Stimulated activated CD4-positive, alpha-beta T cell treated with anti-CD3 and anti-CD28 coated beads, Interleukin-4, amount 100 ng/mL, for 24 hours (primary cell): ENCODE measurements at places on chromosomes 12 and 14.

GRCh38 chr12:46585854-46586621 lies 213.5 kb upstream of the SLC38A2 start:
- peak; percentile 11 for DNase-seq

DNA sequence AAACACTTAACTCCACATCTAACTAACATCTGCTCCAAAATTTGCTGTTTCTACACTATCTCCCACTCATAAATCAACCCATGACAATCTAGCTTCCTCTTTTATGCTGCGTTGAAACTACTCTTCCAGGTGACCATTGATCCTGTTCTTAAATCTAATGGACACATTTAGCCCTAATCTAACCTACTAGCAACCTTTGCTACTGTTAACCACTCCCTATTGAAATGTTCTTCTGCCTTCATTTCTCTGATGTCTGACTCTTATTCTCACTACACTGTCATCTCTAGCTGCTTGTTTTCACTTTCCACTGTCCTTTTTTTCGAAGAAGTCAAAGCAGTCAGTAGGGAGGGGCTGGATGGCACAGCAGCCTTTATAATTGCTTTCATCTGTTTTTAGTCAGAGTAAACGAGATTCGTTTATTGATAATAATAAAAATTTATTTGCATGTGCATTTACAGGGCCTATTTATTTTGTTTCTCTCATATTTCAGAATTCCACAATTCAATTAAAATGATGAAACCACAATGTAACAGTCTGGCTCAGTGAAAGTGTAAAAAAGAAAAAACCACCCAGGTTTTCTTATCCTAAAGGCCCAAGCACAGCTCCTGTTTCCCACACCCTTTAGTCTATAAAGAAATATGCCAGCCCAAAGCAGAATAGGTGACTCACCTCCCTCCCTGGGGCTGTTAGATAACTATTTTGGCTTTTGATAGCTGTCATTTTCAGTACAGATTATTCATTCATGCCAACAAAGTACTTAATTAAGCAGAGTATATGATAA lies 44.9 kb downstream of the ATP2B1 start:
- DNase-seq, result peak; percentile 37

- no peak for DNase-seq
Measured at GRCh38 chr12:68078737-68079136, 80.8 kb downstream of the IFNG start.

DNA sequence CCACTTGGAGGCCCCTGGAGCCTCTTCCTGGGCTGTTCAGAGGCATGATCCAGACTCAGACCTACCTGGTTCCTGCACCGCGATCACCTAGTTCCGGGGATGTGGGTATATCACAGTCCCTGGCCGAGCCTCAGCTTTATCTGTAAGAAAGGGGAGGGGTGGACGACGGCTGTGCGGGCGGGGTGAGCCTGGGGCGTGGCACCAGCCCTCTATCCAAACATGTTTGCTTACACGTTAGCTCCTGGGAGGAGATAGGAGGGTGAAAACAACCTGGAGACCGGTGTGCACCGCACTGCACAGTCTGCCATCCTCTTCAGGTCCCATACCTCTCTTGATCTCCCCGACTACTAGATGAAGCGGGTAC lies 1.2 kb downstream of the ANKRD9 start:
- no peak for DNase-seq

DNA sequence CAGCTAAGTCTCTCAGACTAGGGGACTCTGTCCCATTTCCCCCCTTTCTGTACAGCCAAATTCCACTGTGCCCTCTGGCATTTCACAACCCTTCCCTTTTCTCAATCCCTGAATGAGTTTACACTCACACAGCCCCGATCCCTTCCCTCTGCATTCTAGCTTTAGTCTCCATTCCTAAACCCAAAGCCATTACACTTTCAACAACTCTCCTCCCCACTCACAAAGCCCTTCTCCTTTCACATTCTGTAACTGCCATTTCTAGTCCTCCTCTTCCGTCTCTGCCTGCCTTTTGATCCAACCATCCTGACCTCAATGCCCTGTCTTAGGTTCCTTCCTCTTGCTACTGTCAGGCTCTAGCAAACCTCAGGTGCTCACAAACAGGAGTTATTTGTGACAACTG lies 3.6 kb downstream of the ZFHX2 start:
- DNase-seq, result no peak

DNA sequence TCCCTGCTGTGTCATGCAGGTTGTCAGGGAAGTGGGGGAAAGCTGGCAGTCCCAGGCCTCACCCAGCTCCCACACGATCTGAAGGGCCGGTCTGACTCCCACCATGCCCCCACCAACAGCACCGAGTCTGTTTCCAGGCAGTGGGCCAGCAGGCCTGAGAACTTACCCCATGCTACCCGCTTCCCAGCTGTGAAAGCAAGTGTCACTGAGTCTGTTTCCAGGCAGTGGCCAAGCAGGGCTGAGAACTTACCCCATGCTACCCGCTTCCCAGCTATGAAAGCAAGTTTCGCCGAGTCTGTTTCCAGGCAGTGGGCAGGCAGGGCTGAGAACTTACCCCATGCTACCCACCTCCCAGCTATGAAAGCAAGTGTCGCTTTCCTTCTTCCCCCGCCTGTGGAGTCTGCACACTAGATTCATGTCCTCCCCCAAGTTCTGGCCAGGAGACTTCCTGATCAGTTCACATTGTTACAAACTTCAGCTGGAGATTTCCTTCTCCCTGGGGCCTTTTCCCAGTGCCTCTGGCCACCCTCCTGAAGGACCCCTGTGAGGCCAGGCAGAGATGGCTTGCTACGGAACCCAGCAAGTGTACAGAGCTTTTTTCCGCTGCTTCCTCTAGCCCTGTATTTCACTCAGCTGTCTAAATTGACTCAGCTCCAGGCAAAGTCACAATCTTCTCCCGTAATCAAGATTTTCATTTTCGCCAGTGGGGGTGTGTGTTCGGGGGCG lies 435.4 kb downstream of the TMTC2 start:
- no peak for DNase-seq

GRCh38 chr12:57593187-57593586 lies 2.2 kb downstream of the PIP4K2C start:
- DNase-seq, result no peak

DNA sequence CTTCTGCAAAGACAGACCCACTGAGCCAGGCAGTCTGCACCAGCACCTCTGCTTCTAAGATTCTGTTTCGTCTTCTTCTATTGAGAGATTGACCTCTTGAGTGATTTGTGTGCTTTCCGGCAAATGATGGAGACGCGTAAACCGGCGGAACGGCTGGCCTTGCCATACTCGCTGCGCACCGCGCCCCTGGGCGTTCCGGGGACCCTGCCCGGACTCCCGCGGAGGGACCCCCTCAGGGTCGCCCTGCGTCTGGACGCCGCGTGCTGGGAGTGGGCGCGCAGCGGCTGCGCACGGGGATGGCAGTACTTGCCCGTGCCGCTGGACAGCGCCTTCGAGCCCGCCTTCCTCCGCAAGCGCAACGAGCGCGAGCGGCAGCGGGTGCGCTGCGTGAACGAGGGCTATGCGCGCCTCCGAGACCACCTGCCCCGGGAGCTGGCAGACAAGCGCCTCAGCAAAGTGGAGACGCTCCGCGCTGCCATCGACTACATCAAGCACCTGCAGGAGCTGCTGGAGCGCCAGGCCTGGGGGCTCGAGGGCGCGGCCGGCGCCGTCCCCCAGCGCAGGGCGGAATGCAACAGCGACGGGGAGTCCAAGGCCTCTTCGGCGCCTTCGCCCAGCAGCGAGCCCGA lies 703 bp downstream of the ASCL4 start:
- DNase-seq, result no peak

DNA sequence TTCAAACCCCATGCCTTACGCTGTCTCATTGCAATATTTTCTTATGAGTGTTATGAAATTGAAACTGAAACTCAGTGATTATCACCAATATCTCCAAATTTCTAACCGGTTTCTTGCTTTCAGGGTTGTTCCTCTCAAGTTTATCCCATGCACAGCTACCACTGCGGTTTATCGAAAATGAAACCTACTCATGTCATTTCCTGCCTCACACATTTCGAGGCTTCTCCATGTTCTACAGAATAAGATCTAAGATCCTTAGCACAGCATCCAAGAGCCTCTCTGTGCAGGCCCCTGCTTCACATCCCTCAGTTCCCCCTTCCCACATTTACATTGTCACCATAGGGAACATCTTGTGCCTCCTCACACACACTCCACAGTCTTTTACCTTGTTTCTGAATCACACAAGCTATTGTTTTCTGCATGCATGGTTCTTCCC lies 45.5 kb upstream of the FAR2 start:
- peak; percentile 58 for DNase-seq

DNA sequence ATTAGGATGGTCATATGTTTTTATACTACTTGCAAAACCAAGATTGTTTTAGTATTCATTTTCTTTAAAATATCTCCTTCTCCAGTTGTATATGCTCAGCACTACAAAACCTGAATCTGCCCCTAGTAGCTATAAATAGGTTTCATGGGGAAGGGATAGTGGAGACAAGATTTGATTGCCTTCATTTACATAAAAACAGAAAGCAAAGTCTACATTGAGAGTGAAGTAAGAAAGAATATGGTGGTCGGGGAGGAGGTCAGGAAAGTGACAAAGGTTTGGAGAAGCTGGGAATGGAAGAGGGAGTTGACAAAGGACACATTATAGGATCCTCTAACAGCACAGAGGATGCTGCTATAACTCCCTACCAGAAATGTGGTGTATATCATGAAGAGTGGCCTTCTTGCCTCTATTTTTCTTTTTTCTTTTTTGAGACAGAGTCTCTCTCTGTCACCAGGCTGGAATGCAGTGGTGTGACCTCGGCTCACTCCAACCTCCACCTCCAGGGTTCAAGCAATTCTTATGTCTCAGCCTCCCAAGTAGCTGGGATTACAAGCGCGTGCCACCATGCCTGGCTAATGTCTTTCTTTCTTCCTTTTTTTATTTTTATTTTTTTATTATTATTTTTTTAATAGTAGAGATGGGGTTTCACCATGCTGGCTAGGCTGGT lies 6.6 kb upstream of the LRP6 start:
- DNase-seq, result no peak

- DNase-seq, result no peak
Measured at GRCh38 chr14:84767434-84767833, 762.5 kb upstream of the FLRT2 start.

GRCh38 chr12:79033788-79034187 lies 169.2 kb downstream of the SYT1 start:
- no peak for DNase-seq

GRCh38 chr14:38791862-38792261 lies 311.2 kb downstream of the SEC23A start:
- DNase-seq, result no peak

- no peak for DNase-seq
Measured at GRCh38 chr12:25623816-25624215, 70.7 kb upstream of the LMNTD1 start.

DNA sequence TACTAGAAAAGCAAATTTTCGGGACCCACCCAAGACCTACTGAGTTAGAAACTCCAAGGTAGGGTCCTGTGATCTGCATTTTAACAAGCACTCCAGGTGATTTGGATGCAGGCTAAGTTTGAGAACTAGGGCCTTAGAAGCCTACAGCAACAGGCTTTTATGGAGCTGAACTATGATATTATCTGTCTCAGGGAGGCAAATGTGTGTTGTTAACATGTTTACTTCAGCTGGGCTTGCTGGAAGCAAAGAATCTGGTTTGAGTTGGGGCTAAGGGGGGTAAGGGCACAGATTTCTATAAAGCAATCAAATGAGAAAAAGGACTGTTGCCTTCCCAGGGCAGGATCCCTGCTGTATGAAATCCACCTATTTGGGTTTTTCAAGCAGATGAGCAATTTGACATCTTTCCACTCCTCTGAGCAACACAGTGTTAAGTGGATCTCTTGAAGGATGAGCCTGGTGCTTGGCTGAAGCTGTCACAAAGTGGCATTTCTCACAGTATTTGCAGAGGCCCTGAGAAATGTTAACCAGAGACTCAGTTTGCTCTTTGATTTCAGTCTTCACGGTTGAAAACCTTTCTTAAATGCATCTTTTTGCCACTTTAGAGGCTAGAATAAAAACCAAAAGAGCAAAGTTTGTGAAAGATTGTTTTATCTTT lies 36.2 kb upstream of the SOCS2 start:
- no peak for DNase-seq

DNA sequence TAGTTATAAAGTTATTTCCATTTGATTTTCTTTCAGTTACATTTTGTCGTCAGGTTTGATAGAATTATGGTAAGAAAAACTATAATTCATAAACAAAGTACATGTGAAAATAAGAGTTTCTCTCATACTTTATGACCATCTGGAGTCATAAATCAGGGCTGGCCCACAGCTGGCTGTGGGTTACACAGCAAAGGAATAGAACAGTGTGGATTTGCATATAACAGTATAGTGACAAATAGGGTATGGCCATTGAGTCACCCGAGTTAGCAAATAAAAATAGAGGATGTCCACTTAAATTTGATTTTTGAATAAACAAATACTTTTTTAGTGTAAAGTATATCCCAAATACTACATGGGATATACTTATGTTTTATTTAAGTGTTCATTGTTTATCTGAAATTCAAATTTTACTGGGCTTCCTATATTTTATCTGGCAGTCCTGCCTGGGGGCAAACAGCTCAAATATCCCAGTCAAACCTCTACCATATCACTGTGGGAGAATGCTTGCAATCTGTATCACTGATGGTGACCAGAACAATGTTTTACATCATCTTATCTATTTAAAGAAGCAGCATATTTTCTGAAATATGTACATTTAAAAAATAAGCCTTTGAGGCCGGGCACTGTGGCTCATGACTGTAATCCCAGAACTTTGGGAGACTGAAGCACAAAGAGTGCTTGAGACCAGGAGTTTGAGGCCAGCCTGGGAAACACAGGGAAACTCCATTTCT lies 65.5 kb downstream of the KSR2 start:
- DNase-seq, result no peak

DNA sequence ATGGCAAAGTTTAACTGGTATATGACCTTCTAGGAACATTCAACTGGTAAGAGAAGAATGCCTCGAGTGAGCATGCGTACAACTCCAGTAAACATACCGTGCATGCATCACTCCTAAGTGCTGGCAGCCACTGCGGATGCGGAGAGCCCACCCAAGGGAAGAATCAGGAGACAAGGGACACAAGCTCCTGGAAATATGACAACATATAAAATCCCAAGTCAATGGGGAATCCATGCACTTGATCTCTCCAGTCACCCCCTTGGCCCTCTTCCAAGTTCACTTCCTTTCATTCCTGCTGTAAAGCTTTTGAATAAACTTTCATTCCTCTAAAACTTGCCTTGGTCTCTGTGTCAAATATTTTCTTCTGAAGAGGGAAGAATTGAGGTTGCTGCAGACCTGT lies 168.7 kb upstream of the TMCC3 start:
- DNase-seq, result no peak

- no peak for DNase-seq
Measured at GRCh38 chr12:129622566-129622965, 281.3 kb downstream of the TMEM132D start.

DNA sequence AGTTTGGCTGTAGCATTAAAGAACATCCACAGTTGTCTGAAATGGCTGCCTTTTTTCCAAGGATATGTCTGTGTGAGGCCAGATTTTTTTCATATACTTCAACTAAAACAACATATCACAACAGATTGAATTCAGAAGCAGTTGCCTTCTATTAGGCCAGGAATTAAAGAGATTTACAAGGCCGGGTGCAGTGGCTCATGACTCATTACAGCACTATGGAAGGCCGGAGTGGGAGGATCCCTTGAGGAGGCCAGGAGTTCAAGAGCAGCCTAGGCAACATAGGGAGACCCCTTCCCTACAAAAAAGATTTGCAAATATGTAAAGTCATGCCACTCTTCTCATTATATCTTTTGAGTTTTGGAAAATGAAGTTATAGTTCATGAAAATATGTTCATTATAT lies 108.6 kb downstream of the KTN1 start:
- DNase-seq, result no peak

GRCh38 chr12:20370014-20370386 lies 1.7 kb downstream of the PDE3A start:
- DNase-seq, result no peak

- no peak for DNase-seq
Measured at GRCh38 chr14:73943083-73943482, 6.8 kb downstream of the FAM161B start.
